Fibroblast of the aortic adventitia (primary cell): ENCODE measurements at places on chromosomes 3 and 15. TPM values are rescaled to one million over a fixed set of nuclear protein-coding genes. Genes with fewer than 3 reads are reported as not detected.

DNA sequence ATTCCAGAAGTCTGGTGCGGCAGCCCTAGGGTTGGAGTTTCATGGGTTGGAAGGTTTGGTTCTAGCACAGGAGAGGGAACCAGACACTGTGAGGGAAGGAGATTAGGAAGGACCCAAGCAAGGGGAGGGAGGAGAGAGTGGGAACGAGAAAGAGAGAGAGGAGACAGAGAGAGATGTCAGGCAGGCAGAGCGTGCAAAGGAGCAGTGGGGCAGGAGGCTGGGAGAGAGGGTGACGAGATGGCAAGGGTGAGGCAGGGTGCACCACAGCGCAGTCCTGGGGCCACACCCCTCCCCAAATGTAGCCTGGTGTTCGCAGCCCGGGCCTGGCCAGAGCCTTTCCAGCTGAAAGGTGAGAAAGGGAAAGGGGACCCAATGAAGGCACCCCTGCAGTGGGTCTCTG, 162.9 kb upstream of the TLE3 start:
- no peak for DNase-seq

DNA sequence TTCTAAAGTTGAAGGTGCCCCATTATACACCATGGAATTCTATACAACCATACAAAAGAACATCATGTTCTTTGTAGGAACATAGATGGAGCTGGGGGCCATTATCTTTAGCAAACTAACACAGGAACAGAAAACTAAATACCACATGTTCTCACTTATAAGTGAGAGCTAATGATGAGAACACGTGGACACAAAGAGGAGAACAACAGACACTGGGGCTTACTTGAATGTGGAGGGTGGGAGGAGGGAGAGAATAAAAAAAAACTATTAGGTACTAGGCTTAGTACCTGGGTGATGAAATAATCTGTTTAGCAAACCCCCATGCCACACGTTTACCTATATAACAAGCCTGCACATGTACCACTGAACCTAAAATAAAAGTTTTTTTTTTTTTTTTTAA, 342.7 kb downstream of the PLCL2 start:
- DNase-seq: no peak

GRCh38 chr3:50274371-50275104, 4.3 kb upstream of the LSMEM2 start:
- DNase-seq: peak; percentile 53

GRCh38 chr3:24437326-24437725, 57.3 kb downstream of the THRB start:
- no peak for DNase-seq

DNA sequence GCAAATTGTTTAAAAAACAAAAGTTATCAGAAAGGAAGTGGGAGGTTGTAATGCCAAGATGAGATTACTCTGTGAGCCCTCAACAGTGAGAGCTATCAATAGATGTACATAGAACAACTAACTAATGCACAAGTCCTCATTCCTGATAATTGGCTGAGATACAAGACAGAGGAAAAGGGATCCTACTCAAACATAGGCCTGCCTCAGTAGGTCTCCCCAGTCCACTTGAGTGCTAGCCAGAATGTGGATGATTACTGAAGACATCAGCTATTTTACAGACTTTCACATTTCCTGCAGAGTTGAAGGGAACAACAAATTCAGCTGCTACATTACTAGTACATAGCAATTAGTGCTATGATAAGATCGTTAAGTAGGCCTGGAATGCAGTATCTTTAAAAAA, 981.9 kb downstream of the TUSC7 start:
- no peak for DNase-seq

GRCh38 chr15:58369261-58369701, 62.5 kb upstream of the LIPC start:
- peak; percentile 49 for DNase-seq

GRCh38 chr3:111579495-111579894, 15.7 kb downstream of the ZBED2 start:
- DNase-seq: no peak

- DNase-seq: no peak
Measured at GRCh38 chr3:122989856-122990575, 37.5 kb downstream of the SEMA5B start.

GRCh38 chr3:171064461-171064860, 37.9 kb upstream of the SLC2A2 start:
- DNase-seq: no peak

GRCh38 chr3:37489355-37489754, 315.0 kb upstream of the LRRFIP2 start:
- no peak for DNase-seq

GRCh38 chr3:121740896-121741295, 8.6 kb downstream of the GOLGB1 start:
- peak; percentile 34 for DNase-seq

DNA sequence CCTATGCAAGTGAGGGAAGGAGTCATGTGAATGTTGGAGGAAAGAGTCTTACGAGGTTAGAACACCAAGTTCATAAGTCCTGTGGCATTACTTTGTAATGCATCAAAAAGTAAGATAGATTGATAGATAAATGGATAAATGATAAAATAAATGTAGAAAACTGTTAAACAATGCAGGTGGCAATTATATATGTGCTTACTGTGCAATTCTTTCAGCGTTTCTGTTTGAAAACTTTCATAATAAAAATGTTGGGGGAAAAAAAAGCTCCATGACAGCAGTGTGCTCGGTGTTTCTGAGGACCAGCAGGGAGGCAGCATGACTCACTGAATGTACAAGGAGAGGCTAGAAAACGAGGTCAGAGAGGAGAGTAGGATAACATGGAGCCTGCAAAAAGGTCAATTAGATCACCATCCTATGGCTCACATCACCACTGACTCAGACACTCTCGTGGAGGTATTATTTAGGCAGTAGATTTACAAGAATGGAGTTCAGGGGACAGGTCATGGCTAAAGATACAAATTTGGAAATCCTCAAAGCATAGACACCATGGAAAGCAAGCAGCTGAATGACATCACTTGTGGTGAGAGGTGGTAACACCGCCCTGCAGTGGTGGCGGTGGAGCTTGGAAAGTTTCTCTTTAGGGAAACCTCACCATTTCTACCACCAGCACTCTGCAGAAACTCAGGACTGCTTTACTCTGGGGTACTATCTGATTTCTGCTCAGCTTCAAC, 219.8 kb downstream of the CTNNB1 start:
- DNase-seq: peak; percentile 24

DNA sequence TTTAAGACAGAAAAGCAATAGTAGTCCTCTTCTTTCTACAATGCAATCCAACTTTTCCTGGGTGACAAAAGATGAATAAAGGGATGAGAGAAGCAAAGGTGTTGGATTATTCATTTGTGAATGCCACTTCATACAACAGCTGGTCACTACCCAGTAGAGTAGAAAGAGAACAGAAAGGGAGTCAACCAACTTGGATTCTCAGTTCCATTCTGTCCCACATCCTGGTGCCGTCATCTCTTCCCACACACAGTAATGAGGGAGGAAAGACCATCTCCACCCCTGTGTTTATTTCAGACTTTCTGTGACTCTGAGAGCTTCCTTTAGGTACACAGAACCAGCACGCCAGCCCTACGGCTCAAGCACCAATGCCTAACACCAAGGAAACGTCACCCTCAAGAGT, 71.0 kb downstream of the FOXP1 start:
- no peak for DNase-seq

DNA sequence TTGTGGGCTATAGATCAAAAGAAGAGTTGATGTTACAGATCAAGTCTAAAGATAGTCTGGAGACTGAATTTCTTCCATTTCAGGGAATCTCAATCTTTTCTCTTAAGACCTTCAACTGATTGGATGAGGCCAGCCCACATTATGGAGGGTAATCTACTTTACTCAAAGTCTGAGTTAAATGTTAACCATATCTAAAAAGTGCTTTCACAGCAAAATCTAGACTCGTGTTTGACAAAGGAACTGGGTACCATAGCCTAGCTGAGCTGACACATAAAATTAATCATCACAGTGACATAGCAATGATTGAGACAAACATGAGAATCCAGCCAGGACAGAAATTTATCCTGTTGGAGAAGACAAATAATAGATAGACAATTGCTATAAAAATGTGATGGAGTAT, 407.9 kb upstream of the GRM7 start:
- DNase-seq: no peak

GRCh38 chr3:102348904-102349303, 85.9 kb upstream of the ZPLD1 start:
- no peak for DNase-seq

DNA sequence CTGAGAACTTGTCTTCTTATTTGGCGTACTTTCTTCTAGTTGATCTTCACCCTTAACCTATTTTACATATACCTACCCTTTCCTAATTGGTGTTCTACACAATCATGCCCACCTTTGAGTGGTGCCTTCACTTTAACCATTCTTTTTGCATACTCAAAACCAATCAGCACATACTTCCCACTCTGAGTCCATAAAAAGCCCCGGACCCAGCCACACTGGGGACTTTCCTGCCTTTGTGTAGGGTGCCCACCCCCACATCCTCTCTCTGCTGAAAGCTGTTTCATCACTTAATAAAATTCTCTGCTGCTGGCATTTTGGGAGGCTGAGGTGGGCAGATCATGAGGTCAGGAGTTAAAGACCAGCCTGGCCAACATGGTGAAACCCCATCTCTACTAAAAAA, 15.9 kb upstream of the CHST2 start:
- no peak for DNase-seq

DNA sequence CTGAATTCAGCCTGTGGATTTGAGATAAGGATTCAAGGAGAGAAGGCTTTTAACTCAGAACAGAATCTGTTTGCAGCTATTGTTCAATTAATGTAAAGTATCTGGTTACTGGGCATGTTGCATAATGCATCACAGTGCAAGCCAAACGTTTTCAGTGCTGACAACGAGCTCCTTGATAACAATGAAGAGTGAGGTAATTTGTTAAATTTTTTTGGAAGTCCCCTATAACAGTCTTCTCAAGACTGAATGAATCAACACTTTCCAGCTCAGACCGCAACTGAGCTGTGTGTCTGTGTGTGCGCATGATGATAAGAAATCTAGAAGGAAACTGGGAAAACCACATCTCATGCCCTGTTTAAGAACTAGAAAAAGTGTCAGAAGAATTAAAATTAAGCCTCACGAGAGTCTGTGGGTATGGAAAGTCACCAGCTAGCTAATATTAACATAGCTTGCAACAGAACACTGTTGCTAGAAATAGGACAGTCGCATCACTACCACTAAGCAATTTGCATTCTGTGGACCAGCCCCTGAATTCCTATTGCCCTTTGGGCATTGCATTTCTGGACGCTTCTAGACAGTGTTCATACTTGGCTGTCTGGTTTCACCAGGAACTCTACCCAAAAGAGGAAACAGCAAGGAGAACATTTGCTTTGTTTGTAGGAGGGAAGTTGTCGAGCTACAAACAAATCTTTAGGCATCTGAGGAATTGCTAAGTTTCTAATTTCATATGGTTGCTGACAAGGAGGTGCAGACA, 43.7 kb upstream of the ATP2C1 start:
- DNase-seq: peak; percentile 98

GRCh38 chr3:96843505-96844203, 29.3 kb downstream of the EPHA6 start:
- no peak for DNase-seq

- no peak for DNase-seq
Measured at GRCh38 chr3:139322346-139322745, 21.5 kb upstream of the MRPS22 start.

GRCh38 chr3:30199855-30200254, 406.5 kb upstream of the TGFBR2 start:
- DNase-seq: peak; percentile 45

GRCh38 chr3:113685956-113686721, 10.3 kb downstream of the USF3 start:
- DNase-seq: peak; percentile 51

- peak; percentile 45 for DNase-seq
Measured at GRCh38 chr3:135966271-135966961, 888 bp downstream of the PPP2R3A start.

DNA sequence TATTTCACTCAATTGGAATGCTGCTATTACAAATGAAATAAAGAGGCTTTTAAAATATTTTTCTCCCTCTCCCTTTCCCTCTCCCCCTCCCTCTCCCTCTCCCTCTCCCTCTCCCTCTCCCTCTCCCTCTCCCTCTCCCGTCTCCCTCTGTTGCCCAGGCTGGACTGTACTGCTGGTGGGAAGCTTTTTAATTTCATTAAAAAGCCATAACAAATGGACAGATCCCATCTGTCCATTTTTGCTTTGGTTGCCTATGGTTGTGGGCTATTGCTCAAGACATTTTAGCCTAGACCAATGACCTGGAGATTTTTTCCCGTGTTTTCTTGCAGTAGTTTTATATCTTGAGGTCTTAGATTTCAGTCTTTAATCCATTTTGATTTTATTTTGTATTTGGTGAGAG, 107.2 kb upstream of the LRRC3B start:
- no peak for DNase-seq

DNA sequence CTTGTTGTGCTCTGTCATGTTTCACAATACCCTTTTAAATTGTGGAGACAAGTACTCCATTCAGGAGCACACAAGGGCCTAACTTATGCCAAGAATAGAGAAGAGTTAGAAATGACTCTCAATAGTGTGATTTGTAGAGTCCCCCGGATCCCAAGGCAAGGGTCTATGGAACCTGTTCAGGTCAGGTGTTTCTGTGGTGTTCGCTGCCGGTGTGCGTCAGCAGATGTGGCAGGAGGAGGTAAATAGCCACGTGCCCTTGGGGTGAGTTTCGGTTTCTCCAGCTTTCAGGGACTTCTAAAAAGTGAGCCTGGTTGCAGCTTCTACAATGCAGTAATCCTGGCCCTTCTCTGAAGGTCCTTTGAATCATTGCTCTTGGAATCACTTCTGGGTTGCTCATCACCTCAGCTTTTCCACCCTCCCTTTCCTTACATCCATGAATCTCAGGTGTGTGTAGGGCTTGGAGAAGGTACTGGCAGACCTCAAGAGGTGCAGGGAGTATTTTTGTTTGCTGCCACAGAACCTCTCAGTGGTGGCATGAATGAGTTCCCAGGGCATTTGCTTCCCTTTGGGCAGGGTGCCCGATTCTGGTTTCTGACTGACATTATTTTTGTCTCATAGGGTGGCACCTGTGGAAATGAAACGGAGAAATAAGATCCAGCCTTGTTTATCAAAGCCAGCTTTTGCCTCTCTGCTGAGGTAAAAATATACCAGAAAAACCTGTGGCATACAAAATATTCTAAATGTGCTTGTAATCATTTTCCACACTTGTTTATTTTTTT, 7.3 kb downstream of the ST3GAL6 start:
- no peak for DNase-seq

GRCh38 chr3:185677146-185677829, 91.2 kb downstream of the SENP2 start:
- DNase-seq: peak; percentile 90

DNA sequence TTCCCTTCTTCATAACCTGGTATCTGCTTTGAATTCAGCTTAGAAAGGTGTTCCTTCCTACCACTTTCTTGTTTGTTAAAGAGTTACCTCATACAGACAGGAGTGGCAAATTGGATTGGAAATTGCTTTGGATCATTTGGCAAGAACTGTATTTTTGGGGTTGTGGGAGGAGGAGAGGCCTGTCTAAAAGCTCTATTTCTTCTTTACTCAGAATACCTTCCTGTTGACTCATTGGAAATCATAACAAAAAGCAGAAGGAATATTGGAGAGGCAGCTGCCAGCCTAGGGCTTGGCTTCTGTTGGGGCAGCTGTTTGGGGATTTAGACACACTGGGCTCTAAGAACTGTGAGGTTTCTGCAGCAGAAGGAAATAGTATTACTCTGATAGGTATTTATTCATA, 14.2 kb downstream of the IQGAP1 start:
- peak; percentile 90 for DNase-seq

Gene CYFIP1
- total RNA-seq: 87.2 and 95.8 TPM in 2 replicates

Gene SNTN
- not detected in 2 replicates for total RNA-seq

Gene ADAMTSL3
- total RNA-seq: 1.4 and 2.0 TPM in 2 replicates

Gene CTXN2
- not detected in 2 replicates for total RNA-seq

Gene GABPB1
- total RNA-seq: 13.7 and 31.9 TPM in 2 replicates

Gene CFAP100
- not detected in 2 replicates for total RNA-seq

Gene GATA2
- total RNA-seq: 5.5 and 9.3 TPM in 2 replicates

Gene DGKG
- 0.08 and 0.27 TPM in 2 replicates for total RNA-seq

Gene SH2D7
- total RNA-seq: not detected in 2 replicates

Gene LEKR1
- 0.81 and 2.8 TPM in 2 replicates for total RNA-seq

Gene C3orf85
- total RNA-seq: not detected in 2 replicates
